ENCODE measurements at places on chromosomes 12 and 14.

GRCh38 chr12:99709116-99709515 is 61.6 kb downstream of the GARIN6 start:
- no peak for DNase-seq

DNA sequence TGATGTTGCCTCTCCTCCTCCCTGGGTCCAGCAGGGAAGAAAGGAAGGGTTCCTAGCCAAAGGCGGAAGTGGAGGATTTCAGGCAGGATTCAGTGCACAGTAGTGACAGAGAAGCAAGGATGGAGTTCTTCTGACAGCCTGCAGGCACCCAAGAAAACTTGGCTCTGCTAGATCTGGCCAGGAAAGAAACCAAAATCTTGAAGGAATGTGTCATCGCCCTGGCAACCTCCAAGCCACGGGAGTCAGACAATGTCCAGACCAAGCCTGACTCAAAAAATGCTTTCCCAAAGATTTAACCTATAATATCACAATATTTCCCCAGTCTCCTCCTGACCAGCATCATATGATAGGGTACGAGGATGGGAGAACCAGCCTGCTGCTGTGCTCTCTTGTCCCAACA is 22.8 kb upstream of the DHRS4 start:
- no peak for DNase-seq

- no peak for DNase-seq
Measured at GRCh38 chr12:1880153-1880845, 38.2 kb downstream of the CACNA2D4 start.

GRCh38 chr14:39991041-39991440 is 558.8 kb upstream of the FBXO33 start:
- peak; percentile 34 for DNase-seq

DNA sequence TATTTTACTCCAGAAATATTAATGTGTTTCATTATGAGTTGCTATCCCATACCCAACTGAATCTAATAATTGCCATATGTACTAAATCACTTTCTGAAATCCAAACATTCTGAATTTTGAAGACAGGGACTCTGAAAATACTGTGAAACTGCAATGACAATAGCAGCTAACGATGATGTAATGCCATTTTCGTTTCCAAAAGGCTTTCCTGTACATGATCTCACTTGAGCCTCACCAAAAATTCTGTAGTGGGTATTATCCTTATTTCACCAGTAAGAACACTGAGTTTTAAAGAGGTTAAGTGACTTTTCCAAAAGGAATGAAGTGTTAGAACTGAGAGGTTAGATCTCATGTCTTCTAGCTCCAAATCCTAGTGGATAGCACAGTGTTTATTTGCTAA is 133.3 kb downstream of the FLRT2 start:
- DNase-seq: no peak

- peak; percentile 44 for DNase-seq
Measured at GRCh38 chr12:67068204-67068731, 200.9 kb upstream of the CAND1 start.

GRCh38 chr12:101619858-101620761 is 25.3 kb downstream of the MYBPC1 start:
- DNase-seq: peak; percentile 57

DNA sequence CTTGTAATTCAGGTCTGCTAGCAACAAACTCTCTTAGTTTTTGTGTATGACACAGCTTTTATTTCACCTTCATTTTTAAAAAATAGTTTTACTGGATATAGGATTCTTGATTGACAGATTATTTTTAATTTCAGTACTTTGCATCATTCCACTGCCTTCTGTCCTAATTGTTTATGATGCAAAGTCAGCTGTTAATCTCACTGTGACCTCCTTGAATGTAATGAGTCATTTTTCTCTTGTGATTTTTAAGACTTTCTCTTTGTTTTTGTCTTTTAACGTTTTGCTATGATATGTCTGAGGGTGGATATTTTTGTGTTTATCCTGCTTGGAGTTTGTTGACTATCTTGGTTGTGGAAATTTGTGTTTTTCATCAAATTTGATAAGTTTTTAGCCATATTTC is 126.3 kb upstream of the FBXO33 start:
- DNase-seq: no peak

DNA sequence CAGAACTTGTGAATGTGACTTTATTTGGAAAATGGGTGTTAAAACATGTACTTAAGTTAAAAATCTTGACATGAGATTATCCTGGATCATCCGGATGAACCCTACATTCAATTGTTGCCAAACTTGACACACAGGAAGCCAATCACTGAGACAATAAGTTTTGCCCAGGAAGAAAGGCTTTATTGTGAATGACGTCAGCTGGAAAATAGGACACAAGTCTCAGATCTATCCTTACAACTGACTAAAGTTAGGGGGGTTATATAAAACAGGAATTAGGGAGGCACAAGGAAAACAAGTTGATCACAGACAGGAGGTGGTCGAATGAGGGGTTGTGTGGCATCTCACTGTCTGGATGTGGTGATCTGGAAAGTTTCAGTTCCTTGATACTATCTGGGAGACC is 126.9 kb downstream of the TTC8 start:
- no peak for DNase-seq

- no peak for DNase-seq
Measured at GRCh38 chr12:90216020-90216552, 507.4 kb upstream of the ATP2B1 start.

DNA sequence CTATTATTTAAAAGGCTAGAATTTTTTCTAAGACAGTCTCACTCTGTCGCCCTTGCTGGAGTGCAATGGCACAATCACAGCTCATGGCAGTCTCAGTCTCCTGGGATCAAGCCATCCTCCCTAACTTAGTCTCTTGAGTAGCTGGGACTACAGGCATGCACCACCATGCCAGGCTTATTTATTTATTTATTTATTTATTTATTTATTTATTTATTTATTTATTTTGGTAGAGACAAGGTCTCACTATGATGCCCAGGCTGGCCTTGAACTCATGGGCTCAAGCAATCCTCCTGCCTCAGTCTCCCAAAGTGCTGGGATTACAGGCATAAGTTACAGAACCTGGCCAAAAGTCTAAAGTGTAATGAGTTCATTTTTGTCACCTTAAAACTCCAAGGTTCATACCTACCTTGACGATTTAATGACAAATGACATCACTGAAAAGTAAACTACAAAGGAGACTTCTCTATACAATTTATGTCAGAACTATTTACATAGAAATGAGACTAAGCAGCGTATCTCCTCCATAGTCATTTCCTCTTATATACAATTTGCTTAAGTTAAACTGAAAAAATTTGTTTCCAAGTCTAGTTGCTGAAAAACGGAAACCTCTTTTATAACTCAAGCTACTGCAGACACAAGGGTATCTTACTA is 78.2 kb downstream of the EPS8 start:
- DNase-seq: no peak

DNA sequence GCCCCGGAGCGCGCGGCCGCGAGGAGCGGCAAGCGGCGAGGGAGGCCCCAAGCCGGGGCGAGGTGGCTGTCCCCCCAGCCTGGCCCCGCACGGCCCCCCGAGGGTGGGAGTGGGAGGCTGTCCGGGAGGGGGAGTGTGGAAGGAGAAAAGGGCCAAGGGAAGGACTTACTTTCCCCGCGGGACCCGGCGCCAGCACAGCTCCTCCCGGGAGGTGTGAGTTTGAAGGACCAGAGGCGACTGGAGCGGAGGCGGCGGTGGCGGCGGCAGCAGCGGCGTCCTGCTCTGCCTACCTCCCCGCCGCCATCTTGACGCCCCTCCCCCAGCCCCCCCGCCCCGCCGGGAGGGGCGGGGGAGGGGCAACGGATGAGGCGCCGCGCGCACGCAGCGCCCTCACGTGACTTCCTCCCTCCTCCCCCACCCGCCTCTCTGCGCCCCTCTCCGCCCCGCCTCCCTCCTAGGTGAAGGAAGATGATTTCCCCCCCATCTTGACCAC is at the start of gene SBNO1:
Gene SBNO1, minus strand, starts transcription at position 316 of the 493 bp plus-strand sequence. CDS start 14,406 bp downstream, outside the sequence.
- DNase-seq: peak; percentile 91

- DNase-seq: no peak
Measured at GRCh38 chr12:21771311-21771710, 3.2 kb downstream of the KCNJ8 start.

DNA sequence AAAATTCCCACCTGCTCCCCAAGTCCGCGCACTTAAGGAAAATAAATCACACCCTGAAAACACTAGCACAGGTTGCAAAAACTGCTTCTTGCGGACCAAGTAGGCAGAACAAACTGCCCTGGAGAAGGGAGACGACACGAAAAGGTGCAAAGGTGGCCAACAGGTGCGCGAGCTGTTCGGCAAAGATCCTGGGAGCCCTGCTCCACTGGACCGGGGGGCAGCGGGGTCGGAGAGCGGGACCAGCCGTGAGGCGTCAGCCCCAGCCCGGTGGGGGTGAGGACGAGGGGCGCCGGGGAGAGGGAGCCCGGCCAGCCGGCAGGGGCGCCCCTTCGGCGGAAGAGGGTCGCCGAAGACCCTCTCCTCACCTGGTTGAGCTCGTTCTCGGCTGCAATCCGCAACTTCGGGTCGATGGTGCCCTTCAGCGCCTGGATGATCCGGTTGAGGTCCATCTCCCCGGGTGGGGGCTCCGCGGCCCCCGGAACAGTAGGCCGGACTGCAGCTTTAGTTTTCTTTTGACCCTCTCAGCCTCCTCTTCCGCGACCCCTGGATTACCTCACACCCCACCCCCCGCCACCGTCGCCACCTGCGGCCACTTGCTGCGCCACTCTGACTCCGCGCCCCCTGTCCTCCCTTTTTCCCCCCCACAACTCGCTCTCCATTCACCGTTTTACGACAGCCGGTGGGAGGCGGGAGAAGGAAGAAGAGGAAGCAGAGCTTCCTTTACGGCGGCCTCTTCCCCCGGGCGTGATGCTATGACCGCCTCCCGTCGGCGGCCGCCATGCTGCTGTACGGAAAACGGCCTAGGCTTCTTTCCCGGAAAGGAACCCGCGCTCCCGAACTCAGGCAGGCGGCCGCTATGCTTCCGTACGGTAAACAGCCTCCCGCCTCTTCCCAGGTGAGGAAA is at the start of gene IPO8:
Gene IPO8, minus strand, starts transcription at position 671 of the 904 bp plus-strand sequence. Its CDS starts 222 bp downstream, at position 449.
- DNase-seq: peak; percentile 96

DNA sequence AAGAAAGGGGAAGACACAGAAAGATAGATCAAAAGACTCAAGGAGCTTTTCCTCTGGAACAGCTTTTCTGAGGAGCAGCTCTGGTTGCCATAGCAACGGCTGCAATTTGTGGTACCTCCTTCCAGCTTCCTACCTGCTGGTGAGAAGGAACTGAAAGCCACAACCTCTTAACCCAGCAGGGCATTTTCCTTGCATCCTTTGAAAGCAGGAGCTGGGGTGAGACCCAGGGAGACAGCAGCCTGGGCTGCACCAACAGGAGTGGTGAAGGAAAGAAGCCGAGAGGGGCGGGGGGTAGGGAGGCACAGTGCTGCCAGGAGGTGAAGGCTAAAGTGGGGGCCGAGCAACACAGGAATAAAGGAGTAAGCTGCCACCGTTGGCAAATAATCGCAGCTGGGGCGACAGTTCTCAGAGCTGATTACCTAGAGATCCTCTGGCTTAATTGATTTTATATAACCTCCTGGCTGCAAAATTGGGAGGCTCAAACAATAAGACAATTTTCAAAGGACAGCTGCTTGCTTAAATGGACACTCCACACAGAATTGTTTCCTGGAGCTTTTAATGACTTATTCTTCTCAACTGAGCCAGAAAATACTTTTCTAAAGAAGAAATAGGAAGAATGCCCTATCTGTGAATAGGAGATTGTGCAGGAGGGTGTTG is 129.4 kb downstream of the RPAP3 start:
- DNase-seq: peak; percentile 95

- DNase-seq: peak; percentile 80
Measured at GRCh38 chr12:14239935-14240872, 125.3 kb upstream of the ATF7IP start.

DNA sequence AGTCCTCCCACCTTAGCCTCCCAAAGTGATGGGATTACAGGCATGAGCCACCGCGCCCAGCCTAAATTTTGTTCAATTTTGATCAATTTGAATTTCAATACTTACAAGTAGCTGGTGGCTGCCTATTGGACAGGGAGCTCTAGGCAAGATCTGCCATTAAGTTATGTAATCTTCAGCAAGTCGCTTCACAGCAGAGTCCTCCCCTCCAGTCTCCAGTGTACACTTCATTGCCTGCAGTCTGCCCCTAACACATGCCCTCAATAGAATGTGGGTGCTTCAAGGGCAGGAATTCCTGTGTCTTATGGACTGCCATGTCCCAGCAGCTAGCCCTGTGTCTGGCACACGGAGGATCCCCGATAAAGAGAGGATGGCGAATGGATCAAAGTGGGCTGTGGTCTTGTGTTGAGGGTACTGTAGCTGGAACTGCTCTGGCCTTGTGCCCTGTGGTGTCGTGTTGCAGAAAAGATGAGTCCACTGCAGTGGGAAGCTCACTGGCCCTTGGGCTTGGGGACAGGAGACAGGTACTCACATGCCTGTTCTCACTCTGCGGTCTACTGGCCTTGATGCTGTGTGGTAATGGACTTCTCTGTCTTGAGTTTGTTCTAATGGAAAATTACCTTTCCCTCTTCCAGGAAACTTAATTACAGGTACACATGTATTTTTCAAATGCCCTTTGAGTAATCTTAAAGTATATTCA is 67.6 kb downstream of the TECPR2 start:
- no peak for DNase-seq

DNA sequence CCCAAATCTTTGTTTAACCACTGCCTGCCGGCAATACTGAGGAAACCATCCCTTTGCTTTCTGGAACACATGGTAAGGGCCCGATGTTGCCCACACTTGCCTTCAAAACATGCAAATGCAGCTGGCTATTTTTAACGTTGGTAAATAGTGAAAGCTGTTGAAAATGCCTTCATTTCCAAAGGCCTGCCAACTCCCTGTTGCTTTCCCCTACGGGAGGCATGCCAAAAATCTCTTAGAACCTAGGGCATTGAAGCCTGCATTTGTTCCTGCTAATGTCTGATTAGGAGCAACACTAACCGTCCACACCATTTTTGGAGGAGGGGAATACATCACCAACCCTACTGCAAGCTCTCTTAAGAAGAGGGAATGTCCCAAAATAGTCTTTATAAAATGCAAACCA is 152.6 kb upstream of the NOS1 start:
- DNase-seq: no peak

- peak; percentile 13 for DNase-seq
Measured at GRCh38 chr14:99884834-99885648, 91.8 kb downstream of the EML1 start.

- DNase-seq: no peak
Measured at GRCh38 chr12:132263451-132264049, 65.8 kb downstream of the GALNT9 start.
